Kidney (tissue), 22 donors: ENCODE measurements at places on chromosomes 16 and 17. TPM values are rescaled to one million over a fixed set of nuclear protein-coding genes. Genes with fewer than 3 reads are reported as not detected.

Gene LONP2
- 24.8 TPM for polyA plus RNA-seq

Gene TLCD1
- 30.0 TPM for polyA plus RNA-seq

Gene SOST
- polyA plus RNA-seq: 15.1 TPM

Gene CD7
- polyA plus RNA-seq: 1.0 TPM

Gene ATP1B2
- 12.8 TPM for polyA plus RNA-seq
